ENCODE measurements at places on chromosomes 3 and 15.
A peak's percentile ranks its signal among the peaks of the same experiment; 100 is the strongest.

DNA sequence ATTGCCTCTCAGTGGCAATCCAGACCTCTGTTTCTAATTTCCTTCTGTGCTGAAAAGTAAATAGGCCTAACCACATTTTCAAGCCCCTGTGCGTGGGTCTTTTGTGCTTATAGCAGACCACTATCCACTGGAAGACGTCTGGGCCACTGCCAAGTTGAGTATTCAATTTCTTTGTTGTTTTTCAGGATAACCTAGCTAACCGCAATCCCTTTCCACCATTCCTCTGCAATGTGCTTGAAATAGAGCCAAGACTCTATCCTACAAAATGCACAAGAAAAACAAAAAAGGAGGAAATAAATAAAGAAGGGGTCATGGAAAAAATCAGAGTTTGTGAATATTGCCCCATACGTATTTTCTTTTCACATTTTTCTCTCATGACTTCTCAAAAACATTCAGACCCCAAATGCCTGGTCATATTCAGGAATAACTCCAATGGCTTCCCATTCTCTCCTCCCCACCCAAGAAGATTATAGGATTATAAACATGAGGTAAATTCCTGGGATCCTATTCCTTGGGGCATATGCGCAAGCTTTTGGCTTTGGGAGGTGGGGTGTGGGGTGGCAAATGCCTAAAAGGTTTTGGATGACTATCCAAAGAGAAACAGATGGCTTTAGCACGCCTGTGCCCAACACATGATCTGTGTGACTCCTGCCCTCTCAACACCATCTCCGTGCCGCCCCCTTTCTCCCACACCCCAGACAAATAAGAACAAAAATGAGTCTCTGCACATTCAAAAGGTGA, 217.9 kb upstream of the THBS1 start:
- DNase-seq, result no peak

- DNase-seq, result no peak
Observed at GRCh38 chr3:63167113-63167512, 111.0 kb upstream of the SYNPR start.

- DNase-seq, result no peak
Observed at GRCh38 chr3:182728238-182728637, 65.1 kb upstream of the ATP11B start.

- no peak for DNase-seq
Observed at GRCh38 chr15:44718180-44718926, 7.0 kb downstream of the B2M start.

DNA sequence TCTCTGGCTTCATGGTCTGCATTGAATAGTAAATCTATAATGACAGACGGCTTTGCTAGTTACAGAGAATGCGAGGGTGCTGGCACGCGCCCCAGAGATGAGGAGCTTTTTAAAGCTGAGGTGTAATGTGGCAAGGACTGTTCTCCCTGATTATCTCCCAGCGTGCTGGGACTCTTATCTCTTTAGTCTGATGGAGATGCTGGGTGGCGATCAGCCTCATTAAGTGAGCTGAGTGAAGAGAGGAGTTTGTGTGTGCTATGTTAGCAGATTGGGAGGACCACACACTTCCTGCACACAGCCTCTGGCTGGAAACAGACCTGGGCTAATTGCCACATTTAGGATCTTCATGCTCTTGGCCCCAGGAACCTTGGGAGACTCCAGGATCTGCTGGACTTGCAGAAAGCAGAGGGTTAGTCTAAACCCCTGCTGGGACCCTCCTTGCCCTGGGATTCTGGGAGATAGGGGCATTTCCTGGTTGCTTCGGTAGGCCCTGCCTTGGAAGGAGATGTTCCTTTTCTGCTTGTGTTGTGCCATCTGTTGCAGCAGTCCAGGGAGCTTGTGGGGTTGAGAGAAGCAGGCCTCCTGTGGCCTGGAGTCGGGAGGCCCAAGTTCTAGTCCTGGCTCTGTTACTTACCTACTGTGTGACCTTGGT, 15.0 kb downstream of the PDIA5 start:
- DNase-seq, result no peak

DNA sequence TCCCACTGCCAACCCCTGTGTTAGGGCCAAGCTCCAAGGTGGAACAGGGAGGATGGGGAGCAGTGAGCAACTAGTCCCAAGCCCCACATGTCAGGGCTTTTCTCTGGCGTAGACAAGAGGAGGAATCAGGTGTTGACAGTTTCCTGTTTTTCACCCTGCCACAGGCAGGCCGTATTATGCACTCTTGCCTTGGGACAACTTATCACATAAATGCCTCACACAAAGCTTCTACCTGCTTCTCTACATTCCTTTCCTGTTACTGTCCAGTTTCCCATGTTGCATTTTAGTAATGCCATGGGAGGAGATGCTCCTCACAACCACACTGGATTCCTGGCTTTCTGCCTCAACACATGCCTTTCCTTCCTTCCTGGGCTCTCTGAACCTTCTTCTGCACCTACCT, 381.2 kb upstream of the ATP11B start:
- DNase-seq, result no peak

- DNase-seq, result no peak
Observed at GRCh38 chr3:69020424-69020823, 6.9 kb upstream of the EOGT start.

DNA sequence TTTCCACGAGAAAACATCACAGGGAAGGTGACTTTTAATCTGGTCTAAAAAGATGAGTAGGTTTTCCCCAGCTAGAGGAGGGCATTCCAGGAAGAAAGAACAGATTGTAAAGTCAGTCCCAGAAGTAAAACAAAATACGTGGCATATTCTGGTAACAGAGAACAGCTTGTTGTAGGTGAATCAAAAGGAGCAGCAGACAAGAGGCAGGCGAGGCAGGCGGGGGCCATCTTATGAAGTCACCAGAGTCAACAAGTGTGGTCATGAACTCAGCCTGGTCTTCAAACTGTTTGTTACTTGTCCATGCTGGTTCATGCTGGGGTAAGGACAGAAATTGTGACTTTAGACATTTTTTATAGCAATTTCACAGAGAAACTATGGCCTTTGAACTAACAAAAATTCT, 4.0 kb upstream of the POPDC2 start:
- no peak for DNase-seq

DNA sequence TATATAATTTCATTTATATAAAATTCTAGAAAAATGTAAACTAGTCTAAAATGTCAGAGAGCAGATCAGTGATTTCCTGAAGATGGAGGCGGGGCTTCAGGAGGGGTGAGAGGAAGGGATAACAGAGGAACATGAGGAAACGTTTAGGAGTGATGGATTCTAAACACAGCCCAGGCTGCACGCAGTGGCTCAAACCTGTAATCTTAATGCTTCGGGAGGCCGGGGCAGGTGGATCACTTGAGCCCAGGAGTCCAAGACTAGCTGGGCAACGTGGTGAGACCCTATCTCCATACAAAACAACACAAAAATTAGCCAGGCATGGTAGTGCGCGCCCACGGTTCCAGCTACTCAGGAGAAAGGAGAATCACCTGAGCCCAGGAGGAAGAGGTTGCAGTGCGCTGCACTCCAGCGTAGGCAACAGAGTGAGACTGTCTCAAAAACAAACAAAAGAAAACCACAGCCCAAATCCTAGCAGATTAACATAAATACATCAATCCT, 18.0 kb upstream of the IQCF1 start:
- no peak for DNase-seq

DNA sequence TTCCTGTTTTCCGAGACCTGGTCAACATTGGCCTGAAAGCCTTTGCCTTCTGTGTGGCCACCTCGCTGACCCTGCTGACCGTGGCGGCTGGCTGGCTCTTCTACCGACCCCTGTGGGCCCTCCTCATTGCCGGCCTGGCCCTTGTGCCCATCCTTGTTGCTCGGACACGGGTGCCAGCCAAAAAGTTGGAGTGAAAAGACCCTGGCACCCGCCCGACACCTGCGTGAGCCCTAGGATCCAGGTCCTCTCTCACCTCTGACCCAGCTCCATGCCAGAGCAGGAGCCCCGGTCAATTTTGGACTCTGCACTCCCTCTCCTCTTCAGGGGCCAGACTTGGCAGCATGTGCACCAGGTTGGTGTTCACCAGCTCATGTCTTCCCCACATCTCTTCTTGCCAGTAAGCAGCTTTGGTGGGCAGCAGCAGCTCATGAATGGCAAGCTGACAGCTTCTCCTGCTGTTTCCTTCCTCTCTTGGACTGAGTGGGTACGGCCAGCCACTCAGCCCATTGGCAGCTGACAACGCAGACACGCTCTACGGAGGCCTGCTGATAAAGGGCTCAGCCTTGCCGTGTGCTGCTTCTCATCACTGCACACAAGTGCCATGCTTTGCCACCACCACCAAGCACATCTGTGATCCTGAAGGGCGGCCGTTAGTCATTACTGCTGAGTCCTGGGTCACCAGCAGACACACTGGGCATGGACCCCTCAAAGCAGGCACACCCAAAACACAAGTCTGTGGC, 16.9 kb downstream of the TMEM43 start:
- no peak for DNase-seq

DNA sequence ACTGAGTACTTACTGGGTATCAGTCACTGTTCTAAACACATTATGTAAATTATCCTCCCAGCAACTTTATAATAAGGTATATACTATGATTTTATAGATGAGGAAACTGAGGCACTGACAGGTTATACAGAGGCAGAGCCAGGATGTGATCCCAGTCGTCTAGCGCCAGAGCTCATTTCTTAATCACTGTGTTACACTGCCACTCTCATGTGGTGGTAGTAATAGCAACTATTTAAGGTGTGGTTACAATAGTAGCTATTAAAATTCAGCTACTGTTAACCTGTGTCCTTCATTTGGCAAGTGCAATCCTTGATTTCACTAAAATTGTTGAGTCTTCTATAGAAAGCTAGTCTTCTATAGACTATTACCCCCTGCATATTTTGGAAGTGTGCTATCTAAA, 43.1 kb upstream of the TRPC1 start:
- DNase-seq, result no peak

DNA sequence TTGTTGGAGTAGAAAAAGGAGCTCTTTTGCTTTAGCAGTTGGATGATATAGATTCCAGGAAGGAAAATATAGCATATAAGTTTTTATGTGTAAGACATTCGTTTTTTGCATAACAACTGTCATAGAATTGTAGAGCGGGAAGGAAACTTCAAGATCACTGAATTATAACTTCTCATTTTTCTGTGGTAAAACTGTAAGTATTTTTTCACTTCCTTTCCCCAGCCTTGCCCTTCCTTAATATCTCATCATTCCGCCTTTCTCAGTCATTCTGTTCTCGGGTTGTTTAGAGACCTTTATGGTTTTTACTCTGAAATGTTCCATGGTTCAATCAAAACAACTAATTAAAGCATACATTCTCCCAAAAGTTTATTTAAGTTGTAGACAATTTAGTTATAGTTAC, 1.1 kb downstream of the EAF2 start:
- no peak for DNase-seq

GRCh38 chr3:63064209-63064755, 189.1 kb upstream of the CADPS start:
- DNase-seq, result no peak

GRCh38 chr3:14214764-14215163, 36.1 kb downstream of the LSM3 start:
- DNase-seq, result no peak

- no peak for DNase-seq
Observed at GRCh38 chr3:66344848-66345578, 124.2 kb downstream of the SLC25A26 start.

DNA sequence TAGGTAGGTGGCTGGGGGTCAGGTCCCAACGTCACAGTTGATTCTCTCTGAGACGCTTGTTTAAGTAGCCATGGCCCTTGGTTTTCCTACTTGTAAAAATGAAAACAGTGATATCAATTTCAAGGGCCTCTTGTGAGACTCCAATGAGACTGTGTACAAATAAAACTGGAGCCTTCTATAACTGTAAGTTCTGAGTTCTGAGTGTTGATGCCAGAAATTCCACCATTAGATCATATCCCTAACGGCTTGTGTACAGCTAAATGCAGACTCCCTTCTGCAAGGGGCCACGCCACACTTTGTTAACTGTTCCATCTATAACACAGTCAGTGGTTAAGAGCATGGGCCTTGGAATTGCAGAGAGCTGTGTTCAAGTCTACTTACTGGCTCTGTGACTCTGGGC, 267.3 kb downstream of the TLE3 start:
- DNase-seq, result no peak

GRCh38 chr15:31435261-31435911, 108.8 kb downstream of the KLF13 start:
- DNase-seq, result peak; percentile 88

GRCh38 chr3:71905426-71905825, 120.5 kb upstream of the PROK2 start:
- no peak for DNase-seq

DNA sequence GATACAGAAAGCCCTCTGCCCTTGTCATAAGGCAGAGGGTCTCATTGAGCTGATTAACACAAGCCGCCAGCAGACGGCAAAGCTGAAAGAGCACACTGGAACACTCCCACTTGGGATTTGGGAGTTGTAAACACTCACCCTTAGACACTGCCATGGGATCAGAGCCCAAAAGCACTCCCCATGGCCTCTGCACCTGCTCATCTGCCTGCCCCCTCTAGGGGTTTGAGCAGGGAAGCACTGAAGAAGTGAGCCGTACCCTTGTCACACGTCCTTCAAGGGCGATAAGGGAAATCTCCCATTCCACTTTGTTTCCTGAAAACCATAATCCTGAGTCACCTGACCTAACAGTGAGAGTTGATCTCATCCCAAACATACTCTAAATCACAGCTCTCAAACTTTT, 14.7 kb downstream of the FSIP1 start:
- DNase-seq, result no peak

DNA sequence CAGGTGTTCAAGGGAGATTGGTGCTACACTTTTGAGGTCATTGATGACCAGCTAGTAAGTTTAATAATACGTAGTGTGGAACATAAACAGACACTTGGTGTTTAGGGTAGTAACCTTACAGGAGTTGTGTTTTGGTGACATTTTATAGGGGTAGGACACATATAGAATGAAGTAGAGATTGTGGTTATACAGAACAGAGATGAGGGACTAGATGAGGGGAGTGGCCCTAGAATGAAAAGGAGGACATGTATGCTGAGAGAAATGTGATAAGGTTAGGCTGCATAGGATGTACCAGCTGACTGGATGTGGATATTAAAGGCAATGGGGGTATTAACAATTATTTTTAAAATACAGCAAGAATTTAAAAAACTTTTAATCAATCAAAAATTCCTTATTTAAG, 8.0 kb downstream of the MBNL1 start:
- DNase-seq, result no peak

DNA sequence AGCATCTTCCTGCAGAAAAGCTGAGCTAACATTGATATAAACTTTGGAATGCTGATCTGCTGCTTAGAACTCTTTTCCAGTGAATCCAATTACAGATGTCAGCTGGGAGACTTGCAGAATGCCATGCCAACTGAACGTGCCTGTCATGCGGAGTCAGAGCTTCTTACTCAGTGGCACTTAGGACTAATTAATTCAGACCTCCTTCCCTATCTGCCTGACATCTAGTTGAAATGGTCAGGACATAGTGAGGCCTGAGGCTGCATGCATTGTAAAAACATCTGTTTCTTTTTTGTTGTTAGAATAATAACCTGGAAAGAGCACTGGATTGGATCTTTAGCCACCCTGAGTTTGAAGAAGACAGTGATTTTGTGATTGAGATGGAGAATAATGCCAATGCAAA, 112.6 kb downstream of the USP13 start:
- no peak for DNase-seq

GRCh38 chr3:12810013-12810780, 13.7 kb downstream of the CAND2 start:
- peak; percentile 93 for DNase-seq

GRCh38 chr3:5437783-5438323, 250.3 kb downstream of the EDEM1 start:
- DNase-seq, result no peak

Data from CD4-positive, alpha-beta T cell treated with Interleukin-6 at 100 ng/mL for 8 hours (primary cell).